Adipose tissue (tissue), 3 donors: ENCODE measurements at places on chromosomes 11 and 22. TPM values are rescaled to one million over a fixed set of nuclear protein-coding genes. Genes with fewer than 3 reads are reported as not detected.

The OR52E4 gene
- not detected for polyA plus RNA-seq

The ST14 gene
- 38.4 TPM for polyA plus RNA-seq

The TSPAN32 gene
- 1.7 TPM for polyA plus RNA-seq

The MRGPRX4 gene
- not detected for polyA plus RNA-seq

The KRTAP5-2 gene
- 0.18 TPM for polyA plus RNA-seq

The LRRC32 gene
- 99.7 TPM for polyA plus RNA-seq

The RBFOX2 gene
- polyA plus RNA-seq: 53.4 TPM

The SERHL2 gene
- polyA plus RNA-seq: 1.4 TPM

The PANX3 gene
- polyA plus RNA-seq: not detected
